ENCODE measurements at places on chromosomes 2 and 18.

DNA sequence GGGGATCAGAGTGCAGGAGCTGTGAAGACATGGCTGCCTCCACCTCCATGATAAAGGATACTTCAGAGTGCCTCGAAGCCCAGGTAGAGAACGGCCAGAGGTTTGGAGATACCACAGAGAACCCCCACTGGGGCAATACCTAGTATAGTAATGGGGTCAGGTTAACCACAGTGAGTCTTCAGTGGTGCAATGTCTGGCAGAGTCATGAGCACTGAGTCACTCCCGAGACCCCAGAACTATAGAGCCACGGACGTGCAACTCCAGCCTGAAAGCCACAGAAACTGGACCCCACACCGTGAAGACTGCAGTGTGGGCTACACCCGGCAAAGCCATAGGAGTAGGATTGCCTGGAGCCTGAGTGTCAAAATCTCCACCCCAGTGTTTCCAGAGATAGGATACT, 746.6 kb downstream of the CBLN2 start:
- DNase-seq = no peak

GRCh38 chr2:233650981-233651380, 14.7 kb downstream of the UGT1A10 start:
- DNase-seq = no peak

- DNase-seq = no peak
These were observed 55.7 kb downstream of the ATAD2B start for GRCh38 chr2:23871206-23871605.

- DNase-seq = no peak
These were observed 755.7 kb upstream of the SLC8A1 start for GRCh38 chr2:41207578-41207977.

GRCh38 chr18:78363556-78364387, 615.8 kb upstream of the SALL3 start:
- no peak for DNase-seq

GRCh38 chr2:166434491-166434890, 58.7 kb upstream of the SCN9A start:
- no peak for DNase-seq

GRCh38 chr2:159584796-159585195, 31.6 kb downstream of the BAZ2B start:
- no peak for DNase-seq

- DNase-seq = no peak
These were observed 36.0 kb downstream of the PHLPP1 start for GRCh38 chr18:62751341-62751821.

GRCh38 chr2:191174442-191174841, 23.6 kb upstream of the STAT4 start:
- DNase-seq = no peak

DNA sequence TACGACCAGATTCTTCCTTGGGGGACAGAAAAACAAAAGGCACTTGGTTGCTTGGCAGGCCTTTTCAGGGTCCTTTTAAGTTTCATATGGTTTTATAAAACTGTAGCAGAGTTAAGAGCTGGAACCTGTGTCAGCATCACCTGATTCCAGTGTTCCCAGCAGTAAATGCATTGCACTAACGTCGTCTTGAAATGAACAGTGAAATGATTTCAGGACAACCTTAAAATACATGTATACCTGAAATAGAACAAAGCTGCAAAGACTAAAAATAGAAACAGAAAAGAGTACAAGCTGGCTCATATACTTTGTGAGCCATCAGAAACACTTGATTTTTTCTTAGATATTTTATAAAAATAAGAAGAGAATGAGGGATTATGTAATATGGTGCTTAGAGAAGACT, 51.9 kb downstream of the ACSL3 start:
- DNase-seq = no peak

GRCh38 chr2:152558158-152558984, 158.9 kb downstream of the PRPF40A start:
- DNase-seq = no peak

GRCh38 chr18:31278609-31279071, 39.3 kb upstream of the DSG1 start:
- no peak for DNase-seq

- no peak for DNase-seq
These were observed 29.6 kb downstream of the ADI1 start for GRCh38 chr2:3489764-3490115.

- DNase-seq = no peak
These were observed 46.3 kb downstream of the EMX1 start for GRCh38 chr2:72963423-72964145.

DNA sequence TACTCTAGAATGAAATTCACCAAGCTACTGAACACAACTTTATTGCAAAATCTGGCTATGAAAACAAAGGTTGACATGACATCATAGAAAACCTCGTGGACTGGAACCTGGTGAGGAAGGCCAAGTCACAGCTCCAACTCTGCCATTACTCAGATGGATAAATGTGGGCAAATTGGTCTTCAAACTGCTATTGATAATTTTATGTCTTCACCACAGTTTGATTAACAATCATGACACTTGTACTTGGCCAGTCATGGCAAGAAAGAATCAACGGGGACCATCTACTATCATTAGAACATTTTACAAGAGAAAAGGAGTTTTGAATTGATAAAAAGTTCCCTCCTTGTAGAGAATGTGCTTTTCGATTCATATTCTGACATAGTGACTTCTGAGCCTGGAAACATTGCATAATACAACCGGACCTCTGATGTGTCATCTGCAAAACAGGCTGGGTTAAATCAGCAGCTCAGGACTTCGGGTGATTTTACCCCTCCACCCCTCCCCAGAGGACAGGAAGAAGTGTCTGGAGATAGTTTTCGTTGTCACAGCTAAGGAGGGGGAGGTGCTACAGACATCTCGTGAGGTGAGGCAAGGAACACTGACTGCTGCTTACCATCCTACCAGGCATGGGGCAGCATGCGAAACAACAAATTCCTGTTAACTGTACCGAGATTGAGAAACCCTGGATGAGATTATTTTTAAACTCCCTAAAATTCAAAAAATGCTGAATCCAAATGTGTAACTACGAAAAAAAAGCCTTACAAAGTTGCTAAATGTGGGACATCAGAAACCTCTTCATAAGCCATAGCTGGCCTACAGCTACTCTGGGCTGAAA, 8.4 kb downstream of the L3MBTL4 start:
- DNase-seq = no peak

- DNase-seq = no peak
These were observed 86.7 kb upstream of the RANBP2 start for GRCh38 chr2:108632332-108633160.

GRCh38 chr2:40374543-40375240, 77.2 kb downstream of the SLC8A1 start:
- no peak for DNase-seq

DNA sequence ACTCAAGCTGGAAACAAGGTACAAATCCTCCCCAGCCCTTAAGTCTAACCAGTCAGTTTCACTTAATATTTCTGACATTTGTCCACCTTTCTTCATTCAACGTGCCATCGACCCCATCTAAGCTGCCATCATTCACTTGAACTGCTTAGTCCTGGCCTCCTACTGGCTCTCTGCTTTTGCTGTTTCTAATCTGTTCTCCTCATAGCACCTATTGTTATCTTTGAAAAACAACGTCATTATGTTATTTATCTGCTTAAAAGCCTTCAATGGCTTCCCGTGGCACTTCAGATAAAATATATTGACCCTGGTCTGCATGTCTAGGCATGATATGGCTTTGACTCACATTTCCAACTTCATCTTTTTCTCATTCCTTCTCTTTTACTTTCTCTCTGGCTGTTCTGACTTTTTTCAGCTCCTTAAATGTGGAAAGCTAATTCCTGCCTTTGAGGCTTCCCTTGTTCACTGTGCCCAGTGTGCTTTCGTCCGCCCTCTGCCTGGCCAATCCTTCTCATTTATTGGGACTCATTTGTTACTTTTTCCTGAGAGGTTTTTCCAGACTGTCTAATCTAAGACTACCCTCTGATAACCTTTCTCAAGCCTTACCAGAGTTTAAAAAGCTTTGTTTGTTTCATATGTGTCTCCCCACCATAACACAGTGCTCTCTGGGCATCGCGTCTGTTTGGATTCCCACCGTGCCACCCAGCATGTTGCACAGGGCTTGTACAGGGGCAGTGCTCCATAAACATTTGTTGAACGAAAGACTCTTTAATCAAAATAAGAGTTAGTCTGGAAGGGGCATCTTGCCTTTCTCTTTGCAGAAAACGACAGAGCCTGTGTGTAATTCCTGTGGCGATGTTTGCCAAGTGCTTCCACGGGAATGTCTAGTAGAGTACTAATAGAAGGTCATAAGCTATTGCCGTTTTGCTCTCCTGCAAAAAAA, 183.9 kb downstream of the FMNL2 start:
- DNase-seq = no peak

DNA sequence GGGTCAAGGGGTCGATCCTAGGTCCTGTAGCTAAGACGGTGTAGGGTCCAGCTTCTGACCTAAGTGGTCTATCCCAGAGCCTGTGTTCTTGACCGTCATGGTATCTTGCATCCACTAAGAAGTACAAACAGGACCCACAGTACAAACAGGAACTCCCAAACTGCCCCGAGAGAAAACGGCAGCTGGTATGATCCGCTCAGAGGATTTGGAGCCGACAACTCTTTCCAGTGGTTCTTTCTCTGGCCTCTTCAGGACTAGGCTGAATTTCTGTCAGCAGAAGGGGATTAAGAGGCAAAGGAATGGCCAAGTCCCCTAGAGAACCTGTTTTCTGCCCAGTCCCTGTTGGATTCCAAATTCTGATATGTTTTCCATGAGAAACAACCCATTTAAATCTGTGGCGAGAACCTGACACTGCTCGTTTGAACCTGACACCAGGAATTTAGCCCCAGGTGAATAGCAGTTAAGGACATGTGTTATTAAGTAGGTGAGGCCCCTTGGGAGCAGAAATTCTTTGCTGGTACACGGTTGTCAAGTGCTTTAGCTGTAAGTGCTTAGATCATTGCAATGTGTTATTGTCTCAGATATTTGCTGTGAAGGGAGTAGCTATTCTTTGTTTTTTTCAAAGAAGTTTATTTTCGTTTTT, 50.5 kb upstream of the TXNDC2 start:
- DNase-seq = no peak

DNA sequence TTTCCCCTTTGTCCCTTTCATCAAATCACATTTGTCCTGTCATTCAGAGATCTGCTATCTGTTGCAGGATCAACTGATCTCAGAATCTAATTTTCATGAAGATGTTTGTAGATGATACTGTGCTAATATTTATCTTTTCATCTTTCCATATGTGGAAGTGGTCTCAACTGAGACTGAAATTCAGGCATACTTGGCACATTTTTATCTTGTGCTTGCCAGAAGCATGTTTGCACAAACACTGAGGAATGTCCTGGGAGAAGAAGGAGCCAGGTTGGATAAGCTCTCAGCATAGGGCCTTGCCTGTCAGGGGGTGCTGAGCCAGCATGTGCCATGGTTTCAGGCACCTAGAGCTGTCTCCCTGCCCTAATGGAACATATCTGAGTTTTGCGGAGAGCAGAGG, 24.5 kb upstream of the MMADHC start:
- DNase-seq = no peak

DNA sequence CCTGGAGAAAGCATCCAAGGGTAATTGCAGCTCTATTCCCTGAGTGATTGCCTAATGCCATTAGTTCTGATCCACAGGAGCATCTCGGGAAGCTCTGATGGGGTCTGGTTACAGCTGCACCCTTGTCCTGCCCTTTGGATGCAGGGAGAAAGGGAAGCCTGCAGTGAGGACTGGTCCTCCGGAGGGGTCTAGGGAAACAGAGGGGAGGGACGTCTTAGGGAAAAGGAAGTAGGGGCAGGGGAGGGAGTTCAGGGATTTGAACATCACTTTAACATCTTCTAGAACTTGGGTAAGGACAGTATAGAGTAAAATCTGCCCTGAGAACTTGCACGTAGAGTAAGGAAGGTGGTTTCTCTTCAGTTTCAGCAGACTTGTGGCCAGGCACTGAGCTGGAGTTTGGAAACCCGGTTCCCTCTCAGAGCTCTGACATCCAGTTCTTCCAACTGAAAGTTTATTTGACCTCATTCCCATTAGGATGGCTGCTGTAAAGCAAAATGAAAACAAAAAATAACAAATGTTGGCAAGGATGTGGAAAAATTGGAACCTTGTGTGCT, 20.5 kb downstream of the ONECUT2 start:
- no peak for DNase-seq

GRCh38 chr2:238970553-238971081, 122.7 kb downstream of the TWIST2 start:
- no peak for DNase-seq

GRCh38 chr2:128940378-128940777, 621.7 kb upstream of the HS6ST1 start:
- DNase-seq = no peak

DNA sequence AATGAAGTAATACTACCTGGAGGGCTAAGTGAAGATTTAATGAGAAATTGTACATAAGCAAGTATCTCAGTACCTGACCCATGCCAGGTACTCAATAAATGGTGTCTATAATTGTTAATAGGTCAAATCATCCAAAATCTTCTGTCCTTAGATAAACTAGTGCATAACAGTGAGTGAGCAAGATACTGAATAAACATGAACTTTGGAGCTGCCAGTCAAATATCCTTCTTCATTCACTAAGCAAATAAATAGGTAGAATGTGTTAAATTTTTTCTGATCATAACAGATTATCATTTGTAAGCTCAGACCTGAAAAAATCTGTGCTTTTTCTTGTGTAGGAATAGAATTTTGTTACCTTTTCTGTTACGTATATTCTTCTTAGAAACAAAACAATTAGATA, 39.6 kb downstream of the RAB3GAP1 start:
- DNase-seq = no peak

DNA sequence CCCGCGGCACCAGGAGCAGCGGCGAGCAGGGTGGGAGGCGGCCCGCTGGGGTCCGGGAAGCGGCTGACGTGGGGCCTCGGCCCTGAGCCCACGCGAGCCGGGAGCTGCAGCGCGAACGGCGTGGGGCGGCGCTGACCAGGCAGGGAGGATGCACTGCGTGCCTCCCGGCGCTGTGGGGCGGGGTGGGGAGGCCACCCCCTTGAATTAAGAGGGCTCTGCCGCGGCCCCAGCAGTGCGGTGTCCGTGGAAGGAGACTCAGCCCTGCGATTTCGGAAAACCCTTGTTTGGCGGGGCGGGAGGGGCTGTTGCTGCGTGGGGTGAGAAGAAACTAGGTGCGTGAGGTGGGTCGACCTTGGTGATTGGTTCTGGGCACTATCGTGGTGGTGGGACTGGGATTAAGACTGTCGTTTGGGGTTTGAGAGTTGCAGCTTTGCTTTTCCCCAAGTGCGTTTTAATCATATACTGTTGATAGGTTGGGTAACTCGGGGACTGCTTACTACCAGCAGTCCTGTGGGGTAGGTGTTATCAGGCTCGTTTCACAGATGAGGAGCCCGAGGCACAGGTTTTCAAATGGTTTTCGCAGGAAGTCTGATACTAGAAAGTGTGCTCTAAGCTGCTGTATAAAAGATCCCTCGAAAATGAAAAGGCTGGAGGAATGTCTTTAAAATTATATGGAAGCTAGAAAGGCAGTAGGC, 722 bp downstream of the ACSL3 start:
- no peak for DNase-seq

GRCh38 chr2:50066873-50067272, 912.6 kb upstream of the FSHR start:
- DNase-seq = no peak

- DNase-seq = no peak
These were observed 117.1 kb upstream of the TANK start for GRCh38 chr2:161042990-161043625.

GRCh38 chr18:28666216-28666615, 489.3 kb upstream of the CDH2 start:
- no peak for DNase-seq

Data from cortex of kidney (tissue), 1 donor.